ENCODE measurements at places on chromosomes 5 and 9.

DNA sequence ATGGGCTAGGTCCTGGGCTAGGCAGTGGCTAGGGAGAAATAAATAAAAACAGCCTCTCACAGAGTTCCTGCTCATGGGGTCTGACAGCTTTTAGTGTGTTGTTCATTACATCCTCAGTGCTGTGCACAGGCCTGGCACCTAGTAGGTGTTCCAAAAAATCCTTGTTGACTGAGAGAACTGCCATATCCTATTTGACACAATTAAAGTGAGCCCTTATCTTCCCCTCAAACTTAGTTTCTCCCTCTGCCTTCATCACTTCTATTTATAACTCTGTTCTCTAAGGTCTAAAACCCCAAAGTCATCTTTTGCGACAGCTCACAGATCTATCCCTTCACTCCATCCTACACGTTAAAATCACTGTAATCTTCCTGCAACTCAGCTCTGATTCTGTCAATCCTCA lies 549.1 kb upstream of the DAP start:
- DNase-seq, result no peak

GRCh38 chr9:13364271-13365000 lies 84.9 kb upstream of the MPDZ start:
- DNase-seq, result no peak

DNA sequence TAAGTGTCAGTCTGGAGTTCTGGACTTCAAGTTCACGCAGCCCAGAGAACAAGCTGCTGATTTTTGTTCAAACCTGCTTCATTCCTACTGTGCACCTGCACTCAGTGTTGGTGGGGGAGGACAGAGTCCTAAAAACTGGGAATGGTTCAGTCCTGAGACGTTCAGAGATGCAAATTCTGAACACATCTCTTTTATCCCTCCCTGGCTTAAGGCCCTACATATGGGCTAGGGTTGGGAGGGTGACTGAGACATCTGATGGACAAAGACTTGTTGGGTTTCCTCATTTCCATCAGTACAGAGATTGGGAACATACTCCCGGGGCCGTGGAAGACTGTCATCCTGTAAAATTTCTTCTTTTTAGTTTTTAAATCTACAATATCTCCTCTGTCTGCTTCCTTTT lies 83.0 kb upstream of the TTC23L start:
- no peak for DNase-seq

- DNase-seq, result no peak
Measured at GRCh38 chr5:109928811-109929210, 239.1 kb downstream of the MAN2A1 start.

DNA sequence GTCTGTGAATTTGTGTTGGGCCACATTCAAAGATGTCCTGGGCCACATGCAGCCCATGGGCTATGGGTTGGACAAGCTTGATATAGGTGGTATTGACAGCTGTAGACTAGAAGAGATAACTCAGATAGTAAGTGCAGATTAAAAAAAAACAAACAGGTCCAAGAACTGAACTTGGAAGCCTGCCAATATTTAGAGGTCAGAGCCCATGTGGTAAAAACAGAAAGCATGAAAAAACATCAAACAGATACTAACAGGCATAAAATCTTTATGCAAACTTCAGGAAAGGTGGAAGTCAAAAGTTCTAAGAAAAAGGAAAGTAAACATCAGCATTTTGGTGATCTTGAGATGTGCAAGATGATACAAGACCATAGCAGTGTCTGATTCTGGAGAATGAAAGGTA lies 155.1 kb upstream of the NR4A3 start:
- DNase-seq, result no peak

- no peak for DNase-seq
Measured at GRCh38 chr9:130117816-130118632, 54.2 kb upstream of the NCS1 start.

DNA sequence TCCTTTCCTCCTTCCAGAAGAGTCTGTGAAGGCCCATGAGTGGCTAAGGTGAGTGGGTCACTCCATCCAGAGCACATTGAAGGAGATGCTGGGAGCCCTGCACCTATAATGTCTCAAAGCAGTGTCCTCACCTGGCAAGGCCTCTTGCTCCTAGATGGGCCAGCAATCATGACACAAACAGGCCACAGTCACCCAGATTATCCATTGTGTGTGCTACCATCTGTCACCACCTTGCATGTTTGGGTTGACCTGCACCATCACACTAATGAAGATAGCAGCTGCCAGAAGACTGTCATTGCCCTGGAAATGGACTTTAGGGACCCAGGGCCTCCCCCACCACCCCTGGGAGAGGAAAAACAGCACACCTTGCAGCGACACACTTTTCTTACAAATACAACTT lies 69.6 kb downstream of the GABBR2 start:
- DNase-seq, result no peak

GRCh38 chr5:18876565-18876964 lies 1111.4 kb downstream of the CDH18 start:
- no peak for DNase-seq

DNA sequence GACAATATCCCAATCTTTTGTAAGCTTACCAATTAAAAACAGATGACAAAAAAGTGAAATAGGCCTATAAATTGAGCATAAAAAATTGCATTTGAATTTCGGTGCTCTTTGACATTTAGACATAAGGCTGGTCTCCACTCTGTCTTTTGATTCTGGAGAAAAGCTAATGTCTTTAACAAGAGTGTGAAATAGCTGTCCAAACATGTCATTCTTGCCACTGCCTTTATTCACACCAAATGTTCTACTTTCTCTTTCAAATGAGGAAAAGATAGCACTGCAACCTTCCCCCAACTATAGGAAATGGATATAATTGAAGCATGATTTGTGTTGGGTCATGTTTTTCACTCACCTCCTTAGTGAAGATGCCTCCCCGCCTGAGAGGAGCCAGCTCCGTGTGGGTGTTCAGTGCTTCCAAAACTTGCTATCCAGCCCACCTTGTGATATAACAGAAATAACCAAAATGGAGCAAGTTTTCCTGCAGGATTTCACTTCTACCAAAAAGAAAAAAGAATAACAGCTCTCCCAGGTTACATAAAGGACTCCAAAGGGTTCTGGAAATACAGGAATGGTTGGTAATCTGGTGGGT lies 55.2 kb upstream of the STK32A start:
- DNase-seq, result no peak

- no peak for DNase-seq
Measured at GRCh38 chr9:136701668-136702053, 10.7 kb upstream of the DIPK1B start.

DNA sequence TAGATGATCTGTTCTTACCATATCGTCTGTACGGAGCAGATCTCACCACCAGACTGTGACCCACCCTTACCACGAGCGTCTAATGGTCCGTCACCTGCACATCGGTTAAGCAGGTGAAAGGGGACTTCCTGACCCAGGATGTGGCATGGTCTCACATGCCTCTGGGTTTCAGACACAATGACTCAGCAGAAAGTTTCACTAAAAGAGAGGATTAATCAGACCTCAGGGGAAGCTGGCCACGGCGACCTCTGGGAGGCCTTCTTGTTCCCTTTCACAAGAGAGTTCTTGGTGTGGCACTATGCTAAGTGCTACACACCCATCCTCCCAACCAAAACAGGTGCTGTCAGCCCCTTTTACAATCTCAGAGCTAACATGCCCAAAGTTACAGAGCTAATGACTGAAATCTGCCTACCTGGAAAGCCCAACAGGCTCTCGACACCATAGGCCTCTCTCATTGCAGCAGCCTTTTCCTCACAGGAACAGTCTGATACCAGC lies 41.6 kb downstream of the ADAMTS12 start:
- DNase-seq, result no peak

GRCh38 chr9:72598639-72599038 lies 77.2 kb downstream of the TMC1 start:
- no peak for DNase-seq

GRCh38 chr9:5531101-5531882 lies 21.0 kb downstream of the PDCD1LG2 start:
- no peak for DNase-seq

DNA sequence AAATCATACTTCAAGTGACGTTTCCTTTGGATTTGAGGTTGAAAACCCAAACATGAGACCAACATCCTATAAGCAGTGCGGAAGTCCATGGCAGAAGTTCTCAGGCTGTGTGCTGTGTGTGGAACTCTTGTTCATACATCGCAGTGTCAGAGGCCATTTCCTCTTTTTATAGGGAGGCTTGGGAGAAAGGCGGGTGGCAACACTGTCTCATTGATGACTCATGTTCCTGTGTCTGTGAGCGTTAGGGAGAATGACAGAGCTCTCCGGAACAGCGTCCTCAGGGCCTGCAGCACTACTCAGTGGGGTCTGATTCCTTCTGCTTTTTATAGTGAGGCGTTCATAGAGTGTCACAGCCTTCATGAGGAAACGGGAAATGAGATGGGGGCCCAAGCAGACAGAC lies 98.8 kb upstream of the BASP1 start:
- DNase-seq, result peak; percentile 55

DNA sequence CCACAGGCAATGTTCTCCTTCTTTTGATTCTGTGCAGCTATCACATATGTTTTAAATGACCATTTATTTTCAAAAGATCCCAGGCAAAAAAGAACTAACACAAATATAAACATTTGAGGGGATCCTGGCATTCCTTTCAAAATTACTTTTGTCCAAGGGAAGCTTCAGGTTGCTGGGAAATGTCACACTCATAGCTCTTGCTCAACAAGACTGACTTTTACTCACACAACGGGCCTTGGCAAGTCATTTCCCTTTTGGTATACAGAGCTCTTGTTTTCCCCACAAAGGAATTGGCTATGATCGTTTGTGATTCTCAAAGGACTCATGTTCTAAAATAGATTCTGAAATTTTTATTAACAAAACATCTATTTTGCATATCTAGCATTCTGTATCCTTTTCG lies 4.5 kb upstream of the PALM2AKAP2 start:
- no peak for DNase-seq

DNA sequence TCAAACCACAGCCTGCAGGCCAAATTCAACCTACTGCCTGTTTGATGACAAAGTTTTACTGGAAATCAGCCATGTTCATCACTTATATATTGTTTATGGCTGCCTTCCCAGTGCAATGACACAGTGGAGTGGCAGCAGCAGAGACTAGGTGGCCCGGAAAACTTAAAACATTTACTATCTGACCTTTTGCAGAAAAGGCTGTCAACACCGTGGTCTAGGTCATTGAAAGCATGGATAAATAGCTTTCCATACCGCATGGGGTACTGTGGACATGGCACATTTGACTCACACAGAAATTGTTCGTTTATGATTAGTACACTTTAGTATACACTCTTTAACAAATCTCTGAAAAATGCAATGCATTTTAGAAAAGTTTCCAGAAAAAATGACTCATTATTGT lies 298.3 kb upstream of the EFNA5 start:
- DNase-seq, result no peak

- no peak for DNase-seq
Measured at GRCh38 chr9:87703636-87704276, 22.2 kb upstream of the CTSL start.

- DNase-seq, result no peak
Measured at GRCh38 chr5:82208371-82208770, 69.8 kb downstream of the RPS23 start.

- no peak for DNase-seq
Measured at GRCh38 chr5:161421067-161421466, 125.5 kb downstream of the GABRB2 start.

GRCh38 chr9:137087409-137087925 lies 682 bp downstream of the MAN1B1 start:
- no peak for DNase-seq

GRCh38 chr5:83865579-83865978 lies 144.9 kb upstream of the HAPLN1 start:
- DNase-seq, result no peak

GRCh38 chr9:972501-973294 lies 3.8 kb upstream of the DMRT3 start:
- no peak for DNase-seq

DNA sequence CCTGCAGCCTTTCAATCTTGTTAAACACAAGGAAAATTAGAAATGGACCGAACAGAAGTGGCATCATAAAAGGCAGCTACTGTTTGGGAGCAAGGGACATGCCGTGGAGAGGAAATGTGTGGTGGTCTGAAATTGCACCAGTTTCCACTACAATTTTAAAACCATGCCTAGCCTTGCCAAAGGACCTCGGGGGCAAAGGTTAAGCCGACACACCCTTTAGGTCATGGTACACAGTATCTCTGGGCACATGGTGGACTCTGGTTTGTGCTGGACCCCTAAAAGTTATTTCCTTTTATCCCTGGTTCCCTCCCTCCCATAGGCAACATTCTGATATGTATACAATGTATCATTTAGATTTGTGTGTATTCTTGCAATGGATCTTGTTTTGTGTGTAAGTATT lies 78.0 kb downstream of the F2RL2 start:
- no peak for DNase-seq

DNA sequence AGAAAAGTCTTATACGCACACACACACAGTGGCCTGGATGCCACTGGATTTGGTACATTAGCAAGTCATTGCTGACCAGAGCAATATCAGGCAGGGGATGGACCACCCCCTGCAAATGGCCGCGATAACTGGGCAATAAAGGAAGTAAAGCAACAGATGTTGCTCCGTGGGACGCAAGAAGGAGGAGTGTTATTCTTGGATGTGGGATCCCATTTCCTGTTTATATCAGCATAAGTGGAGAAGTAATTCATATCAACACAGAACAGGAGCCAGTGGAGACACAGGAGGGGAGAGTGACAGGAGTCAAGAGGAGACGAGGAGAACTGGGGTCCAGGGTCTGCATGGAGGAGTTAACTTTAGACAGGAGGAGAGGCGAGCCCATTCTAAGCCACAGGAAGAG lies 18.4 kb downstream of the RUFY1 start:
- DNase-seq, result no peak

DNA sequence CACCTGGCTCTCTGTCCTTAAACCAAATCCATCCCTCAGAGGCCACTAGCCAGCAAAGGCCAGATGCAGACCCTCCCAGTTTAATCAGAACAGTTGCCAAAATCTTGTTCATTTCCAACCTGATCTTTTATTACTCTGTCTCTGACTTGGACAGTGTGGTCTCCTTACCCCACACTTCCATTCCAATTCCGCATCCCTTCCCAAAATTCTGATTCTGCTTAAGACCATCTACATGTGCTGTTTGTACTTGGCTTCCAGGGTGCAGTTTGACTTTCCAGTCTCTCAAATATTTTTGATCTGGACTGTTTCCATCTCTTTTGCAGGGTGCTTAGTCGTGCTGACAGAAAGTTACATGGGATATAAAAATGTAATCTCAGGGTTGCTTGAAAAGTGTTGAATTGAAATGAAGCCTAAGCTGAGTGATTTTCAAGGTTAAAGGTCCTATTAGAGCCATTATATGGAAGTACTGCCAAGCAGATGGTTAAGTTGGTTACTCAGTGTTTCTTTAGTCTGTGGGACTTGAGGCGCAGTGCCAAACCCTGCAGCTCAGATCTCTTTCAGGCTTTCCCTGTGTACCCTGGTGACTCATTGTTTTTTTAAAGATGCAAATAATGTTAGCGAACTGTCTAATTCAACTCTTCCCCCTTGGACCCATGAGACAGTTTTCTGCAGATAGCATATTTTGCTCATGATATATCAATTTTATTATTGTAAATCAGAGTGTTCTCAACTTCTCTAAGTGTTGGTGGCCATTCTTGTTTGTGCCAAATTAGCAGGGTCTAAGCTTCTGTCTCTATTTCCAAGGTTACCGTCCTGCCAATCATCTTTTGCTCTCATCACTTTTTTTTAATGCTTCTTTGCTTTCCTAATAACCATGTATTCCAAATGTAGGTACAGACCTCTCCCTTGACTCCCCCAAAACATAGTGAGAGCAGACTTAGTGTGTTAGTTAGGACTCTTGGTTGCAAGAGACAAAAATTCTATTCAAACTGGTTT lies 18.2 kb upstream of the DCP2 start:
- DNase-seq, result peak; percentile 36

GRCh38 chr5:137142346-137142745 lies 356.8 kb downstream of the SPOCK1 start:
- no peak for DNase-seq

GRCh38 chr5:165420493-165420892 lies 1915.1 kb downstream of the MAT2B start:
- DNase-seq, result no peak
